ENCODE measurements at places on chromosomes 12 and 14. TPM values are rescaled to one million over a fixed set of nuclear protein-coding genes. Genes with fewer than 3 reads are reported as not detected.
A peak's percentile ranks its signal among the peaks of the same experiment; 100 is the strongest.

DNA sequence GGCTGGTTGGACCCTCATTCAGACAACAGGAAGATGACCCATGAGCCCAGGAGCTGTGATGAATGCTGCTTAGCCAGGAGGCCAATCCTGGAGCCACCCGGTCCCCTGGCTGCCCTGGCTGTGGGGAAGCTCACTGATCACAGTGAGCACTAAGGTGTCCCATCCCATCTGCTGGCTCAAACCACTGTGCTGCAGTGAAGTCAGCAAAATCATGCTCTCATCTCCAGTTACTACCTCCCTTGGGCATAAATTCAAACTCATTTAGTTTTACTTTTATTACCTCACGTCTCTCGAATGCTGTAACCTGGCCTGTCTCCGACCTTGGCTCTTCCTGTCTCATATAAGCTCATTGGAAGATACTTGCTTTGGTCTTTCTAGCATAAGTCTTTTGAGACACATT, 112.4 kb downstream of the APAF1 start:
- DNase-seq, result no peak

DNA sequence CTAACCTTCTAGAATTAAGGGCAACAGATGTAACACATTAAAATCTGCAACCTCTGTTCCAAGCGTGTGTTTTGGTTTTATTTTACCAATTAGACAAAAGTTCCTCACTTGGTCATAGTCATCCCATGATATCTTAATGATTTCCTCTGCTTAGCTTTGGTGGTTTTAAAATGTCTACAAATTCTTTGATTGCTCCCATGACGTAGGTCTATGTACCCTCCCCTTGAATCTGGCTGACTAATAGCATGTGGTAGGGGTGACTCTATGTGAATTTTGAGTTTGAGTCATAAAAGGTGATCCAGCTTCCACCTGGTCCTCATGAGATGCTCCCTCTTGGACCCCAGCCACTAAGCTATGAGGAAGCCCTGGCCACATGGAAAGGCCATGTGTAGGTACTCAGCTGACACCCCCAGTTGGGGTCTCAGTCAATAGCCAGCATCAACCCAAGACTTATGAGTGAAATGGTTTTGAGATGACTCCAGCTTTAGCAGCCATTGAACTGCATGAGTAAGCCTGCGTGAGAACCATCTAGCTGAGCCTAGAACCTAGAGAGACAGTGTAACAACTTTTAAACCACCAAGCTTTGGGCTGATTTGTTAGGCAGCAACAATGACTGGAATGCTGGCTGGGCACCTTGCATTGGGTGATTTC, 247.1 kb downstream of the MSRB3 start:
- peak; percentile 92 for DNase-seq

DNA sequence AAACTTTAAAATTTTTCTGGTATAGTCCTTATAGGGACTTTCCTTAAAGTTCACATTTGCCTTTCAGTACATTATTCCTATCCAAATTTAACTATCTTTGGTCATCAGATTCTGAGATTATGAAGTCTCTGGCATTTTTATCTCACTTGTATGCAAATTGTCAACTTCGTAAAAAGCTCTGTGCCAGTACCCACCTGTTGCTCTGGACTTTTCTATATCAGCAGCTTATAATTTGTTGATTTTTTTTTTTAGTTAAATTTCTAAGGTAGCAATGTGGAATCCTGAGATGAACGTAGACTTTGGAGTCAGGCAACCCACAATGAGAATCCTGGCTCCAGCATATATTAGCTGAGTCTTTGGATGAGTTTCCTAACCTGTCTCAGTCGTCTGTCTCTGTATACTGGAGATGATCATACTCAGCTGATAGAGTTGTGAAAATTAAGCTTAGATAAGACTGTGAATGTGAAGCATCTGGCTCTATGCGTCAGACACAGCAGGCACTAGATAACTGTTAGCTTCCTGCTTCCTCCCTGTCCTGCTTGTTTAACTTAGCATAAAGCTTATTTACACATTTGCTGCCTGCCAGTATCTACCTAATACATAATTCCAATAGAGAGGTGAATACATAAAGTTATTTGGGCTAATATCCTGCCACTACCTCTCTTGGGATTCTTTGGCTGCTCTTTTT, 59.8 kb downstream of the MARK3 start:
- no peak for DNase-seq

The CLSTN3 gene
- total RNA-seq, result 4.5 TPM

- DNase-seq, result no peak
Measured at GRCh38 chr12:15613981-15614380, 175.2 kb downstream of the EPS8 start.

DNA sequence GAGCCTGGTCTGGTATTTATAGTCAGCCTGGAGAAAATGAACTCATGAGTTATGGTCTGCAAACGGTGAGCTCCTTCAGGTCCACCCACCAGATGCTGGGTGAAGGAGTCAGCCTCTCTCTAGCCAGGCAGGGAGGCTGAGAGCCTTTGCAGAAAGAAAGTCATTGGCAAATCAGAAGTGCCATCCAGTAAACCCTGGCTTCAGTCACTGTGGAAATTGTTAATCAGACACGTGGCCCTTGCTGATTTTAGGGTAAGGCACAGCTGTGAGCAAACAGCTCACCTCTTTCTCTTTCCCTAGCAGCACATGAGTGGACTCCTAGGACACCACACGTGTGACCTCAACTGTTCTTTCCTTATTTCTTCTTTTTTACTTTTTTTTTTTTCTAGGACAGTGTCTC, 44.9 kb downstream of the CHST11 start:
- DNase-seq, result no peak

DNA sequence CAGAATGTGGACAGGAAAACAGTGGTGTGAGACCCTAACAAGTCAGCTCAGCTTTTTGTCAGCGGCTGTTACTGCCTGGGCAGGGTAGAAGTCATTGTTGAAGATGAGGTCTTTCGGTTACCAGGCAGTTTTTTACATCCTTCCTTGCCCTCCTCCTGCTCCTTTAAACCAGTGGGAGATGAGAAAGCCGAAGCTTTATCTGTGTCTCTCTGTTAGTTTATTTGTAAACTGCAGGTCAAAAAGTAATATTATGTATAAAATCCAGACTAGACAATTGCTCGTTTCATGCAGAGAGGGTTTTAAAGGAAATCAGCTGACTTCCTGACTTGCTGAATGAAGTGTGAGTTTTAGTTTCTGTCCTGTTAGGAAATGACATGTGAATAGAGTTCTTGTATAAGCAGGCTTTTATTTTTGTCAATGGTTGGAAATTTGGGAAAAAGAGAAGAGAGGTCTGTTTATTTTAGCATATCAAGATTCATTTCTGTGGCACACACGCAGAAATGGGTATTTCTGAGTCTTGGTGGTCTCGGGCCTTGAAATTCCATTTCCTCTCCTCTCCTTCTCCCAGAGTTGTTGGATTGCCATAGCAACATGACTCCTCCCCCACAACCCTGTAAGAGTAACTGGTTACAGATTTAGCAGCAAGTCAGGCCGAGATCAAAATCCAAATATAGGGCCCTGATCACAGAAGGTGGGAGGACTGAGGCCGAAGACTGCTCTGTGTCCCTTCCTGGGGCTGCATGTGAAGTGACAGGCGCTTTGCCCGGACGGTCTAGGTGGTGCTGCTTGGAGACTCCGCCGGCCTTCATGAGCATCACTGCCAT, 60.8 kb downstream of the SAMD4A start:
- DNase-seq, result peak; percentile 72

The PTPRR gene
- 9.0 TPM for total RNA-seq

The POTEM gene
- total RNA-seq, result 0.68 TPM

- DNase-seq, result no peak
Measured at GRCh38 chr12:80692114-80692513, 15.3 kb upstream of the MYF6 start.

DNA sequence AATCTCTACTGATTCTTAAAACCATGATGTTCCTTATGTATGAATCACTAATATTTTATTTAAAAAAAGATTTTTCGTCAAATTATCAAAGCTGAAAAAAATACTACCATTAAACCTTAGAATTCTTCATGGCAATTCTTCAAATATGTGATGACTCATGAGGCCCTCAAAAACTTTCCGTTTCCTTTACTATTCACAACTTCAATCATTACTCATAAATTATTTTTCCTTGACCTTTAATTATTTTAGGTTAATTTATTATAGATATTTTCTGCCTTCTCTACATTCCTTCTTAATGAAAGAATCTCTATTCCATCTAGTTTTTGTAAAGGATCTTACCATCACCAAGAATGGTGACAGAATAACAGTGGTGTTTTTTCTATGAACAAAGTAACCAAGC, 162.1 kb upstream of the SOX5 start:
- DNase-seq, result no peak

The KRT82 gene
- total RNA-seq, result not detected

DNA sequence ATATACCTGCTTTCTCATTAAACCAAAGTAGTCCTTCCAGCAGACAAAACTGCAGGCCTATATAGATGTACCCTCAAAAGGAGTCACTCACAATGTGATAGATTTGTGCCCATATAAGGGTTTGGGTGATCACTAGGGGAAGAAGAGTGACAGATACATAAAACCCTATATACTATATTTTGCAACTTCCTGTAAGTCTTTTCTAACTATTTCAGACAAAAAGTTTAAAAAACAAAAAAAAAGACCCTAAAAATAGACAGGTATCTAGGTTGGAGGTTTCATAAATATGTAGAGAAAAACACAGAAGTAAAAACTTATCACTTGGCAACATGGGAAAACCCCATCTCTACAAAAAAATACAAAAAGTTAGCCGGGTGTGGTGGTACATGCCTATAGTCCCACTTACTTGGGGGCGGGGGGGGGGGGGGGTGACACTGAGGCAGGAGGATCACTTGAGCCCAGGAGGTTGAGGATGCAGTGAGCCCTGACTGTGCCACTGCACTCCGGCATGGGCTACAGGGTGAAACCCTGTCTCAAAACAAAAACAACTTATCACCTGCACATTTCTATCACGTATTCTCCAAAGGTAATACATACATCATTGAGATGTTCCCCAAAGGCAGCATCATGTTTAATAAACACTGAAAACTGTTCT, 2.9 kb downstream of the VCPKMT start:
- no peak for DNase-seq

DNA sequence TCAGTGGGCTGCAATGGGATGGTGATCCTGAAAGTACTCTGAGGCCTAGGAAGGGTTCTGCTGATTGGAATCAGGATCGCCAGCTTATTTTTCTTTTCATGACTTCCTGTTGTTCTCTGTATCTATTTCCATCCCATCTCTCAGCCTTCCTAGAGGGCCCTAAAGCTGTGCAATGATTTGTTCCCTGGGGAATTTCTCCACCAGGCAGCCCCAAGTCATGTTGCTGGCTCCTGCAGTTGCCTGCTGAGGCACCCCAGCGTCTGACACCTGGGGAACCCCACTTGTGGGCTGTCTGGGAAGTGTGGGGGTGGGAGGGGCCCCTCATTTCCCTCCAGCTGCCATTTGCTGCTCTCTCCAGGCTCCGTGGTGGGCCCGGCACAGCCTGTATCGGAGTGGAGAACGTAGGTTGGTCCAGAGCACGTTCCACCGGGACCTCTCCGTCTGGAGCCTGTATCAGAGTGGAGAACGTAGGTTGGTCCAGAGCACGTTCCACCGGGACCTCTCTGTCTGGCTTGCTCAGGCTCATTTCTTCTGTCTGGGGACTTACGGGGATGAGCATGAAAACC, 138.3 kb downstream of the TSPAN9 start:
- DNase-seq, result no peak

GRCh38 chr14:101054671-101055070, 151.1 kb upstream of the RTL1 start:
- no peak for DNase-seq

DNA sequence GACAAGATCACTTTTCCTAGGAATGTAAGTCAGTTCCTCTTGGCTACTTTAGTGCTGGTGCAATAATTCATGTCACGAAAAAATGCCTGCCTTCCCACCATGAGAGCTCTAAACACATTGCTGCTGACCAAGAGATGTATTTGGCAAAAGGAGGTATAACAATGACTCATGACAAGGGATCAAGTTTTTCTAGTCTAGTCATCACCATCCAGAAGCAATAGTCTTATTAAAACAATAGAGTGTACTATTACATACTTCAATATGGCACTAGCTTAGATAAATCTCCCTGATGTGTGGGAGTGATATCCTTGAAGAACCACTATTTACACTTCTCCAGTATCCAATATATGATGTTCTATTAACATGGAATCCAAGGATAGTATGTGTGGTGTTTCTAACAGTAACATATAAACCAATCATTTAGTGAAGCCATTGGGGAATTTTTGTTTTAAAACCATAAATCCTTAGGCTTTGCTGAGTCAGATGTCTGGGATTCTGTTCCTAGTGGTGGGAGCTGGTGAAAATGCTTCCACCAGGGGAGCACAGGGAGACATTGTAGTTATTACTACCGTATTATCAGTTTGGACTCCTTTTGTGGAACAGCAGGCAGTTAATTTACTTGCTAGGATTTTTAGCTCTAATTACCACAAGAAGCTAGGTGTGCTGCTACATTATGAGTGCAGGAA, 1387.5 kb downstream of the LRFN5 start:
- DNase-seq, result no peak

GRCh38 chr12:69254046-69254445, 14.7 kb downstream of the CPSF6 start:
- DNase-seq, result peak; percentile 39

GRCh38 chr14:64541972-64542835, 1.7 kb downstream of the HSPA2 start:
- no peak for DNase-seq

GRCh38 chr12:89351489-89352241, 636 bp downstream of the DUSP6 start:
- DNase-seq, result peak; percentile 29

- DNase-seq, result peak; percentile 7
Measured at GRCh38 chr14:75282170-75282554, 3.5 kb downstream of the FOS start.

The ARHGEF25 gene
- total RNA-seq, result 11.5 TPM

The TAS2R7 gene
- total RNA-seq, result not detected

The NPFF gene
- not detected for total RNA-seq

The CELA1 gene
- not detected for total RNA-seq

GRCh38 chr14:96252999-96253539, 2.9 kb upstream of the BDKRB1 start:
- peak; percentile 89 for DNase-seq

- DNase-seq, result no peak
Measured at GRCh38 chr12:102652645-102653313, 172.4 kb upstream of the IGF1 start.

GRCh38 chr12:26009593-26009992, 51.1 kb downstream of the RASSF8 start:
- peak; percentile 18 for DNase-seq

DNA sequence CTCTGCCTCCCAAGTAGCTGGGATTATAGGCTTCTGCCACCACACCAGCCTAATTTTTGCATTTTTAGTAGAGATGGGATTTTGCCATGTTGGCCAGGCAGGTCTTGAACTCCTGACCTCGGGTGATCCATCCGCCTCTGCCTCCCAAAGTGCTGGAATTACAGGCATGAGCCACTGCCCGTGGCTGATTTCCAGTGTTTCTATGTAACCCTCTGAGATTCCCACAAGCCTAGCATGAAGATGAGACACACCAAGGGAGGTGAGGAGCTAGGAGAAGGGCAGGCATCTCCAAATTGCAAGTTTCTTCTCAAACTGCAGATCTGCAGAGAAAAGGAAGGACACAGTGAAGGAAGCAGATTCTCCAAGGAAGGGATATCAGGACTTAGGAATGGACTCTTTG, 125.0 kb downstream of the CACNA1C start:
- DNase-seq, result no peak

GRCh38 chr12:119593578-119594398, at the start of gene TMEM233:
TSS of gene TMEM233 (plus strand) at chr12:119593774. CDS start at chr12:119593849, 75 bp downstream.
- peak; percentile 22 for DNase-seq
